ENCODE measurements at places on chromosomes 6 and 20. TPM values are rescaled to one million over a fixed set of nuclear protein-coding genes. Genes with fewer than 3 reads are reported as not detected.
A peak's percentile ranks its signal among the peaks of the same experiment; 100 is the strongest.

Gene OR2J1
- total RNA-seq, result not detected

Gene THEMIS
- 0.10 TPM for total RNA-seq

Gene BHLHE23
- not detected for total RNA-seq

Gene TMEM200A
- total RNA-seq, result 9.3 TPM

Gene UFL1
- total RNA-seq, result 34.5 TPM

Gene NFATC2
- 6.0 TPM for total RNA-seq

- DNase-seq, result no peak
These were observed 12.6 kb downstream of the TINAG start for GRCh38 chr6:54320871-54321270.

DNA sequence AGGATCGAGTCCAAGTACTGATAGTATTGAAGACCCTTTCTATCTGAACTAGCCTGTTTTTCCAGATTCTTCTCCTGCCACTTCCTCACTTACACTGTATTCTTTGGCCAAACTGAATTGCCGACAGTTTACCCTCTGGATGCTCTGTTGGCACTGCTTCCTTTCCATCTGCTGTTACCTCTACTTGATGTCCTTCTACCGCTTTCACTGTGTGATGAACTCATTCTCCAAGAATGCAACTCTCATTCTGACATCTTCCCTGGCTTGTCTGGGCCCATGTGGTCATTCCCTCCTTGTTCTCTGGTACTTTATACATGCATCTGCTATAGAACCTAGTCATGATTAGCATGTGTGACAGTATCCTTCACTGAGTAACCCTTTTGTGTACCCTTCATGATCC lies 16.3 kb downstream of the RPRD1B start:
- no peak for DNase-seq

- no peak for DNase-seq
These were observed 214.4 kb upstream of the KCNG1 start for GRCh38 chr20:51237278-51237677.

DNA sequence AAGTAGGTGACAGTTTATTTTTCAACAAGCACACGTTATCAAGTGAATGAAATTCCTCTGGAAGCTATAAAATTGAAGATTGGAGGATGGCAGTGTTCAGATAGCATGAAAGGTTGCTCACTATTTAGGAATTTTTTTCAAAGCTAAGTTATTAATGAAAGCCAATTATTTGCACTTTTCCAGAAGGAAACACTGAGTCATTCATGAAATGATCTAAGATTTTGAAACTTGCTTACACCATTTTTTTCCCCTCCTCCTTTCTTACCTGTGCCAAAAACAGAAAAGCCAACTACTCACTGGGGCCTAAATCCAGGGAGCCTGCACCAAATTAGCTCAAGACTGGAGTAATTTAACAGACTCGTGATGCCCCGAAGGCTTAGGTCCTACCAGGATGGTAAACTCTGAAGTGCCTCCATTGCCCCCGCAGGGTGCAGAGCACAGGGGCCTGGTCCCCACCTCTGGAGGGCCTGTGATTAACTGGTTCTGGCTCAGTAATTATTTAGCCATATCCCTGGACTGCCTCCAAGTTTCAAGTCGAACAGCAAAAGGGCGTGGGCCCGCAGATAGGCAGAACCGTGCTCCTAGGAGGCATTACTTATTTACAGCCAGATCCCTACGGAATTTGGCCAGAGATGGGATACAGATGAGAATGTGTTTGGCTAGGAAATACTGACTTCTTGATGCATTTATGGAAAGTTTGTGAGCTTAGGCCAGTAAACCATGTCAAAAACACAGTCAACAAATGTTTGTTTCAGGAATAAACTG lies 28.0 kb upstream of the ZNF217 start:
- peak; percentile 92 for DNase-seq

GRCh38 chr20:43682446-43682845 lies 15.5 kb downstream of the MYBL2 start:
- DNase-seq, result no peak

- DNase-seq, result no peak
These were observed 12.4 kb downstream of the B4GALT5 start for GRCh38 chr20:49701241-49701790.

DNA sequence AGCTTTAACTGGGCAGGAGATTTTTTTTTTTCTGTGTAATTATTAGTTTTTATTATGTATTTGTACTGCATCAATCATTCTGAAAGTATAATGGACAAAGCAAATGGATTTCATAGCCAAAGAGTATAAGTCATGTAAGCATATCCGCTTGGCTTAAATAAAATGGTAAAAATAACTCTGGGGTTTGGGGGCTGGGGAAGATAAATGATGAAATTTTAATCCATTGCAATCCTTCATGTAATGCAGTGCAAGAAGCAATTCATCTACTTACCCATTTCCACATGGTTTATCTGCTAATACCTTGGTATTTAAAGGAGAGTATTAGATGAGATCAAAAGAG lies 781.4 kb downstream of the QKI start:
- DNase-seq, result peak; percentile 65

DNA sequence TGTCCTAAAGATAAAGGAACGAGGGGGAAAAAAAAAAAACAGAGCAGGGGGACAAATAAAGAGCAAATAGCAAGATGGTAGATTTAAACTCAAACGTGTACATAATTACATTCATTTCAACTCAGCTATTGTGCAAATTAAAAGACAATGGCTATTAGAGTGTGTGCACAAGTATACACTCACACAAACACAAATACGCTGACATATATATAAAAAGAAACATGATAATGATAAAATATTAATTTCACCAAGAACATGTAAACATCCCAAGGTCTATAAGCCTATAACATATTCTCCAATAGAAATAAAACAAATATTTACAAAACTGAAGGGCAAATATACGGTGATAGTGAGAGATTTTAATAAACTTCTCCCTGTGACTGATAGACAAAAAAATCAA lies 1354.9 kb upstream of the GJE1 start:
- no peak for DNase-seq

DNA sequence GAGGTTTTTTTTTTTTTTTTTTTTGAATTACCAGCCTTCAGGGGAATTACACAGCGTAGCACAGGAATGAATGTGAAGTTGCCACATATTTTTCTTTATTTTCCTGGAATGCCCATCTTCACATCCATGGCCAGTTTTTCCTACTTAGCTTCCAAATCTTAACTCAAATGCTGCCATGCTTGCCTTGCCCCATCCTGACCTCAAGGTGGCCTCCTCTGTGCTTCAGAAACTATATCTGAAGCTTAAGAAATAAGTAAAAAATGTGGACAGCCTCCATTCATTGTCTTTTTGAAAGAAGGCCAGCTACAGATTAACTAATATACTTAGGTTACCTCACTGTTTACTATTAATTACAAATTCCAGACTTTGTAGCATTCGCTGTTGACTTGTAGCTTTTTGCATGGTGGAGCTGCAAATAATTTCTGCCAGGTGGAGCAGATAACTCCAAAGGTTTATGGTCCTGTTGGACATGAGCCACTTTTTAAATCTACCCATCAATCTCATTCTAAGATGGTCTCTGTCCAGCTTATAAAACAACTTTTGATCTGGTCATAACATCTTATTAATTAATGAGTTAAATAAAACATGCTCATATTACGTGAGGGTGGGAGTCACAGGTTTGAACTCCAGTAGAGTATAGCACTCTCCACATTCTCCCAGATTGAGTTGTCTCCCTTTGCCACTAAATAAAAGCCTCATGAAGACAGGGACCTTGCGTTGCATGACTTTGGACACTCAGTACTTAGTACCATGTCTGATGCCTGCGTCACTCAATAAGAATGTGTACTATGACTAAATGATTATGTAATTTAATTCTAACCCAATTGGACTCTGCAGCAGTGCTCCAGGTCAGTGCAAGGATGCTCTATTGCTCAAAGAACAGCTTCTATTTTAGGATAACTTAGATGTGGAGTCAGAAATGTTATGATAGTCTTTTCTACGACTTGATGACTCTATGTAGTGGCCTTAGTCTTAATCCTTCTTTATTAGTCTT lies 678.6 kb upstream of the CITED2 start:
- DNase-seq, result no peak

DNA sequence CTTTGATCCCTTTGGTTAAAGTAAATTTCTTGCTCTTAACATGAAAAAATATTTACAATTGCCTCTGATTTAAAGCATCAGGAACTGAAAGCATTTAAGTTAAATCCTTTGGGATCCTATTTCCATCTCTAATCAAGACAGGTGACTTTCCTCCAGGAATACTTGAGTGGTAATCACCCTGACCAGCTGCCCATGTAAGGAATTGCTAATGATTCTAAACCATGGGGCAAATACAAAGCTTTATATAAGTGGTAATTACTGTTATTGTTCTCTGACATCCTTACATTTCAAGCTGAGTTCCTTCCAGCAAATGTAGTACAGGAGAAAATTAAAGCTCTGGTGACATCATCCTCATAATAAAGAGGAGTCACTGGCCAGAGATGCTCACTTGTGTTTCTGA lies 100.6 kb downstream of the CRYBG1 start:
- DNase-seq, result no peak

- no peak for DNase-seq
These were observed 34.5 kb upstream of the HLA-A start for GRCh38 chr6:29907637-29908340.

DNA sequence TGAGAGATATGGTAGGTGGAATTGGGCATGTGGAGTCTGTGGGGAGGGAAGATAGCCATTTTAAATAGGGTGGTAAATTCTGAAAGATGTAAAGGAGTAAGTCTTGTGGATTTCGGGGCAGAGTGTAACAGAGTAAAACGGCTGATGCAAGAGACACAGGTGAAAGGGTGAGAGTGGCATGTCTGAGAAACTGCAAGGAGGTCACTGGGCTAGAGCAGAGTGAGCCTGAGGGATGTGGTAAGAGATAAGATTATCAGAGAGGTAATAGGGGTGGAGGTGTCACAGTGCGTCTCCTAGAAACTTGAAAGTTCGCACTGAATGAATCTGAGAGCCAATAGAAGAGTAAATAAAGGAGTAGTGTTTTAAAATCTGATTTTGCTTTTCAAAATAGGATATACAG lies 308.1 kb downstream of the EPM2A start:
- DNase-seq, result no peak

GRCh38 chr20:45470262-45470931 lies 844 bp downstream of the WFDC2 start:
- DNase-seq, result no peak

GRCh38 chr20:8996817-8997512 lies 71.9 kb upstream of the PLCB4 start:
- no peak for DNase-seq

GRCh38 chr6:1590580-1590979 lies 19.1 kb upstream of the FOXC1 start:
- no peak for DNase-seq

DNA sequence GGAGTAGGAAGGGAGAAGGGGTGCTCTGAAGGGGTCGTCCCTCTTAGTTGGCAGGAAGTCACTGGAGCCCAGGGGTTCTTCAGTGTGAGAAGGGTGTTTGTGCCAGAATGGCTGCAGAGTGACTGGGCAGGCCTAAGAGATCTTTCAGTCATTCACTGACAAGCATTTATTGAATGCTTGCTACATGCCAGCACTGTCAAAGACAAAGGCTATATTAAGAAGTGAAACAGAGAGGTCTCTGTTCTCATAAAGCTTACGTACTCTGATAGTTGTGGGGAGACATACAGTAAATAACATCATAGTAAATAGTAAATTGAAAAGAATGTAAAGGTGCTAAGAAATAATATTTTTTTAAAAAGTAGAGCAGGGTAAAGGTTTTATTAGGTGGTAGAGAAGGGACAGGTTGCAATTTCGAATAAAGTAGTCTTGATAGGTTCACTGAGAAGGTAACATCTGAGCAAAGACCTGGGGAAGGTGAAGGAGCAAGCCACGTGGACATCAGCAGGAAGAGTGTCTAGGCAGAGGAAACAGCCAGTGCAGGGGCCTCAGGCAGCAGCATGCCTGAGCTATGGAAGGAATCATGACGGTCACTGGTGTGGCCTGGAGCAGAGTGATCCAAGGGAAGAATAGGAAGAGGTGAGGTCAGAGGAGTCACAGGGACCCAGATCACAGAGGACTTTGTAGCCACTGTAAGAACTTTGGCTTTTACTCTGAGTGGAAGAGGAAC lies 36.3 kb upstream of the RNF8 start:
- DNase-seq, result no peak

Measured in skin of body (tissue), 3 donors.